ENCODE measurements at places on chromosomes 5 and 9.
A peak's percentile ranks its signal among the peaks of the same experiment; 100 is the strongest.

- no peak for DNase-seq
Observed at GRCh38 chr9:26974927-26975326, 18.7 kb downstream of the IFT74 start.

GRCh38 chr5:176639981-176640380 is 7.3 kb upstream of the TSPAN17 start:
- DNase-seq: no peak

GRCh38 chr5:157984611-157985010 is 125.7 kb upstream of the CLINT1 start:
- DNase-seq: no peak

GRCh38 chr5:122156724-122157325 is 27.5 kb downstream of the ZNF474 start:
- DNase-seq: no peak

DNA sequence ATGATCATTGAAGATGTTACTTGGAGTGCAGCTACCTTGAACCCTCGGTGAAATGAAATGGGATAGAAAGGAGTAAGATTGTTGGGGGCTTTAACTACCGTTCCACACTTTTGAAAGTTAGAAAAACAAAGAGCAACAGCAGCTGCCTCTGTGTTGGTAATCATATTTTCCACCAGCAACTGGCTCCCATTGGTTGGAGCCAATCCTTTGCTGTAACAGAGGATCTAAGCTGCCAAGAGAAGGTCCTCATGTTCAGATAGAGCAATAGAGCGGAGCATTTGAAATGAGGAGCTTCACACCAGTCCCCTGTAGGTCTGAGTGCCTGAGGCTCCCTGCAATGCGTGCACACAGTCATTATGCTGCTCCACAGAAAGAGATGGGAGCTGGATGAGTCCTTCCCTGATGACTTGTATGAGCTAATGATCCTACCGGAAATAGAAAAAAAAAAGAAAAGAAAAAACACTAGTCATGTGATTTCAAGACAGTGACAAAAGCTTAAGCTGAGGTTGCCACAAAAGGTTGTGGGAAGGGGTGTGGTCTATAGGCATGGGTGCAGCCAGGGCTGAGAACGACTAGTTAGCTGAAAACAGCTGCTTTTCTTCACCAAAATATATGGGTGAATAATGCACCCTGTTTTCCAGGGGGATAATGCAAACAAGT is 300.7 kb downstream of the MLLT3 start:
- DNase-seq: peak; percentile 45

GRCh38 chr9:133184971-133185370 is 21.3 kb upstream of the GBGT1 start:
- DNase-seq: no peak

- peak; percentile 61 for DNase-seq
Observed at GRCh38 chr9:105053209-105053652, 125.3 kb upstream of the ABCA1 start.

GRCh38 chr5:56327809-56328208 is 94.7 kb upstream of the ANKRD55 start:
- DNase-seq: peak; percentile 76

- no peak for DNase-seq
Observed at GRCh38 chr5:168422431-168422830, 63.8 kb upstream of the RARS1 start.

DNA sequence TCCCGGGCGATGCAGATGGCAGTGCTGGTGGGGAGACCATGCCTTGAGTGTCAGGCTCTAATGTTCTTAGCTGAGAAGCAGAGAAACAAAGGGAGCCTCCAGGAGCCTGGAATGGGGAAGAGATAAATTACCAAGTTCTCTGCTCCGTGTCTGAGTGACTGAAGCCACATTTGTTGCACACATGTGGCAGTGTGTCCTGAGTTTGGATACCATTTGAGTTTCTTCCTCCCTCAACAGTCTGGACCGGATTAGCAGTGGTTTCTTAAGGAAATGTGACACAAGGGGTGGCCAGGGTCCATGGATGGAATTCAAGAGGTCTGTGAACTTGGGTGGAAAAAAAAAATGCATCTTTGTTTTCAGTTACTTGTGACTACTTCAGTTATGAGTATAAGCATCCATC is 50.7 kb upstream of the GARNL3 start:
- DNase-seq: no peak

DNA sequence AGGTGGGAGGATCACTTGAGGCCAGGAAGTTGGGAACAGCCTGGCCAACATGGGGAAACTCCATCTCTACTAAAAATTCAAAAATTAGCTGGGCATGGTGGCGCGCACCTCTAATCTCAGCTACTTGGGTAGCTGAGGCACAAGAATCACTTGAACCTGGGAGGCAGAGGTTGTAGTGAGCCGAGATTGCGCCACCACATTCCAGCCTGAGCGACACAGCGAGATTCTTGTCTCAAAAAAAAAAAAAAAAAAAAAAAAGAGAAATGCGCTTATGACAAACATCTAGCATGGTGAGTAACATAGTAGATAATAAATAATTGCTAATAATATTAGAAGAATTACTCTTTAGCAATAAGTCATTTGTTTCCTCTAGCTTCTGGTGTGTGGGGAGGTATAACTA is 25.9 kb downstream of the RUSC2 start:
- DNase-seq: no peak

- no peak for DNase-seq
Observed at GRCh38 chr9:12684974-12685373, 8.2 kb upstream of the TYRP1 start.

- DNase-seq: no peak
Observed at GRCh38 chr5:15609076-15609725, 109.2 kb downstream of the FBXL7 start.

- DNase-seq: no peak
Observed at GRCh38 chr5:168822745-168823281, 243.6 kb upstream of the PANK3 start.

- no peak for DNase-seq
Observed at GRCh38 chr9:108562176-108562575, 293.6 kb downstream of the ACTL7B start.

DNA sequence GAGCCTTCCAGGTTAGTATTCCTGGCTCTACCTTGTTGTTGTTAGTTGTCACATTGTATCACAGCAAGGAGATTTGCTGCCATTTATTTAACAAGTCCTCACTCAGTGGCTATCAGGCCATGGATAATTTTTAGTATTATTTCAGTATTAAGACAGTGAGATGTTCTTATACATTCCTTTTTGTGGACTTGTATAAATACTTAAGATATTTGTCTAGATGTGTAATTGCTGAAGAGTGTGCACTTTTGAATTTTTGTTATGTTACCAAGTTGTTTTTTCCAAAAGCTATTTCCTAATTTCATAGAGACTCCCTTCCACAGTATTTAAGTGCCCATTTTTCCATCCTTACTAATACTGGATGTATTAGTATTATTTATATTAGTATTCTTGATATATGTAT is 22.0 kb downstream of the SLC36A1 start:
- no peak for DNase-seq

GRCh38 chr9:101445353-101446029 is 9.9 kb upstream of the ALDOB start:
- DNase-seq: no peak

GRCh38 chr9:33439731-33440130 is 7.7 kb downstream of the AQP3 start:
- DNase-seq: no peak

GRCh38 chr5:90191352-90192045 is 218.1 kb downstream of the CETN3 start:
- no peak for DNase-seq

DNA sequence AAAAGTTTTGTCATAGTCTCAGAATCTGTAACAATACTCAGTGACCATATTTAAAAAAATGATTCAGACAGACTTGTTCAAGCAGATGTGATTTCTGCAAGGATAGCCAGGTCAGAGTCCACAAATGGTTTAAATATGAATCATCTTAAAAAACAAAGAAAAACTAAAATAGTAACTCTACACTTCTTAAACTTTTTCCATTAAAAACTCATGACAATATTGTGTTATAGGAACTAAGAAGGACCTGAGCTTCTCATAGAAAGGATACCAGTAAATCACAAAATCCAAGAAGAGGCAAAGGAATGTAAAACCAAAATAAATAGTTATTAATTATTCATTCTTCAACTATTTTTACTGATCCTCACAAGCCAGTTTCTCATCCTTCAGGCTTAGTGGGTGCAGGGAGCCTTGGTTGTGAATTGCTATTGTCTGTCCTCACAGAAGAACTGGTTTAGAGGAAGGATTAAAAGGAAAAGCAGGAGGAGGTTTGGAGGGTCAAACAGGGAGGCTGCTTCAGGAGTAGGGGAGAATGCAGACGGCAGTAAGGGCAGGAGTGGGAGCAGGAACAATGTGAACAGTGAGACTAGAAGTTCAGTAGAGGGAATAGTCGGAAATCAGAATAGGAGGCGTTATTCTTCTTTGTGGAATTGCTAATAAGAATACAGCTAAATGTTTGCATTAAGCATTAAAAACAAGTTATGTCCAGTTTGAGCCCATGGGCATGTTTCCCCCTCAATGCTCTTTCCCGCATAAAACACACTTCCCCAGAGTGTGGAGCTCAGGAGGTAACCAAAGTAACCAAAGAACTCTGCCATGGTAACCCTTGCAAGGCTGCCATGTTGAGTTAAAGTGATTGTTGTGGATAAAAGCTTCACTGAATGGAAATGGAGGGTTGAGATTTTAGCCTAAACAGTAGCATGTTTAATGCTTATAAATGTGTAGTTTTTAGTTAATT is 110.7 kb downstream of the CCDC192 start:
- no peak for DNase-seq

- DNase-seq: no peak
Observed at GRCh38 chr9:88645879-88646199, 110.9 kb downstream of the NXNL2 start.

DNA sequence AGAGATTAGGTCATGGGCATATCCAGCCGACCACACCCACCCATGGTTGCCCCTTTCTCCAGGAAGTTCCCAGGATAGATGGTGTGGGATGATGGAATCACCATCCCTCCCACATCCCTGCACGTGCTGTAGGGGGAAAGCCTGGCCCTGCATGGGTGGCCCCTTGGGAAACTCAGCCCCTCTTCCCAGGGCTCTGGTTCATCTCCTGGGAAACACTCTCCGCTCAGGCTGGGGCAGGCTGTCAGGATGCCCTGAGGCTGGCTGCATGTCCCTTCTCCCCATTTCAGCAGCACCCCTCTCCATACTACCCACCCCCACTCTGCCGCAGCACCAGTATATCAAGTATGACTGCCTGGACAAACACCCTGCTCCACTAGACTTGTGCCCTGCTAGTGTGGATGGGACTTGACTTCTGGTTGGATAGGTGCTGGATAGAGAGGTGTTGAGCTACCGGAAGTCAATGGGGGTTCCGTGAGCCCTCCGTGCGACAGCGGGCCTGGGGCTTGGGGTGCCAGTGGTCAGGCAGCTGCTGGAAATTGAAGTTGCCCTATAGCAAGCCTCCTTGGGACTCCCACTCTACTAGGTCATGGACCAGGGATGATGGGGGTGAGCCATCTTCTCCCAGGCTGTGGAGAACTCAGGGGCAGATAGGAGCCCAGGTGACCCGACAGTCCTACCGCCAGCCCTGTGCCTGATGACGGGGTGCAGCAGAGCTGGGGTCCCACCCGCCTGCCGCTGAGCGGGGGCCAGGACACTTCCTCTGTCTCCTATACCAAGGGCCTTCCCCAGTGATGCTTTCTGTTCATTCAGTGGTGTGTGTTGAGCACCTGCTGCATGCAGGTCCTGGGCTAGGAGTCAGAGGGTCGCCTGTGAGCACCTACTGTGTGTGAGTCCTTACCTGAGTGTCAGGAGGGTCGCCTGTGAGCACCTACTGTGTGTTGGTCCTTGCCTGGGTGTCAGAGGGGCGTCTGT is 69.4 kb upstream of the COL5A1 start:
- DNase-seq: peak; percentile 30

DNA sequence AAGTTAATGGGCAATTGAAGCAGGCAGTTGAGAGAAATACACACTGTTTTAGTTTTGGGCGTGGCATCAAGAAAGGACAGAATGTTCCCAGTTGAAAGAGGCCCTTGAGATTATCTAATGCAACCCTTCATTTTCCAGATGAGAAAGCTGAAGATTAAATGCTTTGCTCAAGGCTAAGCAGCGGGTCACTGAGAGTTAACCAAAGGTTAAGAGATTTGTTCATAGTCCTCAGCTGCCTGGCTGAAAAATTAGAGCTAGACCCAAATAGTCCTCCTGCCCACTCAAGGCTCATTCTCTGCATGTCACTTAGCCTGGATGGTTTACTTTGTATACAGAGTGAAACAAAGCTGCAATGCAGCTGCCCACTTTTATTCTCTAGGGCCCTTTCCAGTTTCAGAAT is 46.7 kb upstream of the MAMDC2 start:
- no peak for DNase-seq

GRCh38 chr9:8799615-8800014 is 1000.0 kb upstream of the DMAC1 start:
- no peak for DNase-seq
